K562 (cell line): ENCODE measurements at places on chromosomes 1 and 21.

GRCh38 chr1:202959276-202959620 lies 1.1 kb upstream of the ADIPOR1 start:
- DNase-seq: peak; percentile 33

- no peak for DNase-seq
These were observed 13.6 kb downstream of the DIP2A start for GRCh38 chr21:46472246-46472645.

GRCh38 chr21:40331172-40331571 lies 463.9 kb downstream of the PCP4 start:
- DNase-seq: no peak

DNA sequence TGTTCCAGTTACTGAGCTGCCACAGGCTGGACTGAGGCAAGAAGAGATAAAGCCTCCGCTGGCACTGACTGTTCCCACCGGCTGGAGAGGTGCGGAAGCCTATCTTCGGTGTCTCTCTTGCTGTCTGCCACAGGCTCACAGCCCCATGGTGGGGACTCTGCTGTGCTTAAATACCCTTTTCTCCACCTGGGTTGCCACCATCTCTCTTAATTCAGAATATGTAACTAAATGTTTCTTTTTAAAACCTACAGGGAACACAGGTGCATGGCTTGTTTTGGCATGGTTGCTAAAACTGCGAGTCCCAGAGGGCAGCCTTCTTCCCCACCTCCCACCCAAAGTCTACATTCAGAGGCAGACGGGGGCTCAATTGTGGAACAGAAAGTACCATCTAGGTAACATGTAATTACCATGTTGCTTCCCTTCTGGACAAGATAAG lies 8.1 kb upstream of the LBR start:
- peak; percentile 53 for DNase-seq

GRCh38 chr21:41833497-41834115 lies 45.5 kb downstream of the PRDM15 start:
- DNase-seq: no peak

DNA sequence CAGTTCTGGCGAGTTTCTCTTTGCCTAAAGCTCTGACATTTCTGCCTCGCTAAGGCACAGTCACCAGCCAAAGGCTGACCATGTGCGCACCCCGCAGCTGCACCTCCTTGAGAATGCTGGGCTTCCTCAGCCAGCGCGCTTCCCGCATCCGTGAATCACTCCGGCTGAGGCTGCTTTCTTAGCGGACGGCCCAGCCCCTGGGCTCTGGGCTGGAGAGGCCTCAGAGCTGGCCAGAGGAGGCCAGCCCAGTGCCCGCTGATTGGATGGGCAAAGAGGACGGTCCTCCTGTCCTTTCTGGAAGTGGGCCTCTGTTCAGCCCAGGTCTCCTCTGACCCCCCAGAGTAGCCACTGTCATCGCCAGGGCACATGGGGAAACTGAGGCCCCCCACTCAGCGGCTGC lies 56.1 kb downstream of the PRDM16 start:
- no peak for DNase-seq

DNA sequence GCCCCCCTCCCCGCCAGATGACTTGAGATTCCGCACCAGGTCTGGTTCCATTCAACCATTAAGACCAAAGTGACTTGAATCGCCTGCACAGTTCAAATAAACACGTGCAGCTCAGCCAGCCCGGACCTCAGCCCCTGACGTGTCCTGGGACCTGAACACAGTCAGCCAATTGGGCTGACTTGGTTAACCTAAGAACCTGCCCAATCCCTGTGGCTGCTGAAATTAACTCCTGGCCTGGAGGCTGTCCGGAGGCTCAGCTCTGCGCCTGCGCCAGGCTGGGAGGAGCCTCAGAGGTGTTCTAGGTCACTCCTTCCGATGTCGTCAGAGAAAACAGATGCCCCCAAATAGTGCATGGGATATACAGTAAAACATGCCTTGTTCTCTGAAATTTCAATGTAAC lies 73.4 kb downstream of the SCCPDH start:
- peak; percentile 55 for DNase-seq

GRCh38 chr1:110038271-110038670 lies 3.8 kb downstream of the STRIP1 start:
- no peak for DNase-seq

DNA sequence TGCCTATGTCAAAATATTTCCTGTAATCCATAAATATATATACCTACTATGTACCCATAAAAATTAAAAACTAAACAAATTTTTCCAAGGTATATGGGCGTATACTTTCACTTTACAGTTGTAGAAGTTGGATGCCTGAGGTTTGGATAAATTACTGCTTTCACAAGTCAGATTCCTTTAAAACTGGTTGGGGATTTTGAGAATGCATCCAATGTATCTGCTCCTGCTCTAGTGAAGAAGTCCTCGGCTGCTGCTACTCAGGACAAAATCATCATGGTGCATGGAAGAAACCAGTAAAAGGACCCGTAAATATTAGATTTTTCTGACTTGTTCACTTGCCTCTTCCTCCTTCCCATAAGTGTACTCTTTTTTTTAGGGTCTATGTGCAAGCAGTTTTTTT lies 841.1 kb downstream of the USP25 start:
- no peak for DNase-seq

DNA sequence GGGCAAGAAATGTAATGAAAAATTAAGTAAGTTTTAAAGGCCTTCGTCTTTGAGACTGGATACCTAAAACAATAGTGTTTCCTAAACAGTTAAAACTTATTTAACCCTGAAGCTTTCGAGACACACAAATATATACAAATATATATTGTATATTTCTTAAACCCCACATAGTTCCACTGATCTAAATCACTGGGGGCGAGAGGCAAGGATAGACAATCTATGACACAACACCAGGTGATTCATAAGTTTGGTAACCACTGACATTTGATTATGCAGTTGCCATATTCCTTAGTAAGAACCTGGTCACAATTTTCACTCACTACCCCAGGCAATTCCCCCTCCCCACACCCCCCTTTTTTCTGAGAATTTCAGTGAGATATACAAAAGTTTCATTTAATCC lies 55.3 kb upstream of the BOLA1 start:
- peak; percentile 11 for DNase-seq

- no peak for DNase-seq
These were observed 37.2 kb upstream of the NPL start for GRCh38 chr1:182752077-182752988.

- peak; percentile 8 for DNase-seq
These were observed 136.6 kb upstream of the GFI1 start for GRCh38 chr1:92623187-92623778.

DNA sequence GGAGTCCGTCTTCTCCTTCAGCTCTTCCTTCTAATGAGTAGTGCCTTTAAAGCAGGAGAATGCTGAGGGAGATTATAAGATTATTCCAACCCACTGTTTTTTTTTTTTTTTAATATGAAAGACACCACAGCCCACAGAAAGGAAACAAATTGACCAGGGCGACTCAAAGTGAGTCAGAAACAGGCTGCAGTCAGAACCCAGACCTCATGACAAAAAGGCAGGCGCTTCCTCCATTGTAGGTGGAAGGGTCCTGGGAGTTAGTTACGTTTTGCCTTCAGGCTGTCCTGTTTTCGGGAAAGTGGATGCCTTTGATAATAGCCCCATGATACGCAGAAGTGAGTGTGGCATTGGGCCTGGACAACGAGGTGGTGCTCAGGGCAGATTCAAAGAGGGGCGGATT lies 21.0 kb downstream of the PLXNA2 start:
- no peak for DNase-seq
